ENCODE measurements at places on chromosomes 3 and 15. TPM values are rescaled to one million over a fixed set of nuclear protein-coding genes. Genes with fewer than 3 reads are reported as not detected.

- peak; percentile 77 for DNase-seq
These were observed 17.3 kb downstream of the C3orf18 start for GRCh38 chr3:50550079-50550736.

GRCh38 chr15:34815836-34816235 is 20.5 kb upstream of the ACTC1 start:
- no peak for DNase-seq

DNA sequence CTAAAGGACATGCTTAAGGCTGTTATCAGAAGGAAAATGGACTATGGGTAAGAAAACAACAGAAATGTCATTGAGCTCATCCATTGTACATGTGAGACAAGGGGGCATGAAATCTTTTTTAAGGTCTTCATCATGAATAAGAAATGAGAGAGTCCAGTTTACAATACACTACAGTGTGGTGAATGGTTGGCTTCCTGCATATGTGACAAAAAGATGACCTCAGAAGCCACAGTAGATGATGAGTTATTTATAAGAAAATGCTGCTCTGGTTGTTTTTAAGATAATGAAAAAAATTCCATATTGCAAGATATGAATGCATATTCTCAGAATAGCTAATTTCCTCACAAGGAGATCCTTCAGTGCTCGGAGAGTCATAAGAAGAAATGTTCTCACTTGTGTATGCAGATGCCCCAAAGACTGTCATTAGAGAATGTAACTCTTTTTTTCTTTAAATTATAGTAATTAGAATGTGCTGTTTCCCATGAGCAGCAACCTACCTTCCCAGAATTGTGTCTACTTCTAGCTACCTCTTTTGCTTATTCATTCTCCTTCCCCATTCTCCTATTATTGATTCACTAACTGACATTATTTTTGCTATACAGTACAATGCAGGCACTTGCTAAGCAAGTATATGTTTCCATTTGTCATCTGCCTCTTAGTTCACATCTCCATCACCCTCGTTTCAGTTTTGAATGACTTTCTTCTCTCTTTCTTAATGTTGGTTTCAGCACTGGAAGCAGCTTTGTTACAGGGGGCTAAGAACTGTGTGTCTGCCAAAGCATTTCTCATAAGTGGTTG is 152.0 kb upstream of the PEX5L start:
- no peak for DNase-seq

- DNase-seq, result no peak
These were observed 202.6 kb downstream of the MEX3B start for GRCh38 chr15:81843226-81843625.

DNA sequence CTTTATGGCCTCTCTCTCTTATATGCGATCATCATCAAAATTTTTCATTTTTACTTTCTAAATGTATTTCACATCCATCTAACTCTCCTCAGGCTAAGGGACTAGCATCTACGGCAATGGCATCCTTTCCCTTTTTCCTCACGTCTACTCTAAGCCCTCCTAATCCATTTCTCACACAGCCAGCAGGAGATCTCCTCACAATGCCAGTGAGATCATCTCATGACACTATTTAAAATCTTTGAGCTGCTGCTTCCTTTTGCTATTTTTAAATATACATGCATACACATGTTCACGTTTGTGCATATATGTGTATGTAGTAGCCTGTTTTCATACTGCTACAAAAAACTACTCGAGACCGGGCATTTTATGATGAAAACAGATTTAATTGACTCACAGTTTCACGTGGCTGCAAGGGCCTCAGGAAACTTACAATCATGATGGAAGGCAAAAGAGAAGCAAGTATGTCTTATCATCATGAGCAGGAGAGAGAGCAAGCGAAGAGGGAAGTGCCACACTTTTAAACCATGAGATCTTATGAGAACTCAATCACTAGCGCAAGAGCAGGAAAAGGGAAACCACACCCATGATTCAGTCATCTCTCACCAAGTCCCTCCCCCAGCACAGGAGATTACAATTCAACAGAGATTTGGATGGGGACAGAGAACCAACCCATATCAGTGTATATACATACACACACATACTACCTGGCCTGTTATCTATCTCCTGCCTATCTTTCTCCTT is 599.2 kb upstream of the ROBO1 start:
- DNase-seq, result no peak

DNA sequence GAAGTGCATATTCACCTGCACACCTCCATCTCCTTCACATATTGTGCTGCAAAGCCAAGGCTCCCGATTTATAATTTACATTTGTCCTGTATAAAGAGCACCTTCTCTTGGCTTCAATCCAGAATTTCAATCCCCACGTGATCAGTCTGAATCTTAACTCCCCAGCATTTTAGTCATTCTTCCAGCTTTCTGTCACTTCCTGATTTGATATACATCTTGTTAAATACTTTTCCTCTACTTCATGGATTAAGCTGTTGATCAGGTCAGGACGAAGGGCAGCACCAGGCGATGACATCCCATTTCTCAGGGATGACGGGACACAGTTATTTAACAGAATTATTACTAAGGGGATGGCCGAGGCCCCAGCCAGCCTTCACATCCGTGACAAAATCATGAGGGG is 212.5 kb downstream of the EPHB1 start:
- DNase-seq, result no peak

The TRH gene
- total RNA-seq, result not detected

- DNase-seq, result no peak
These were observed 92.8 kb upstream of the NMNAT3 start for GRCh38 chr3:139770577-139770976.

GRCh38 chr3:140296796-140297352 is 361.9 kb downstream of the CLSTN2 start:
- DNase-seq, result no peak

The ZDHHC23 gene
- total RNA-seq, result 2.2 TPM

DNA sequence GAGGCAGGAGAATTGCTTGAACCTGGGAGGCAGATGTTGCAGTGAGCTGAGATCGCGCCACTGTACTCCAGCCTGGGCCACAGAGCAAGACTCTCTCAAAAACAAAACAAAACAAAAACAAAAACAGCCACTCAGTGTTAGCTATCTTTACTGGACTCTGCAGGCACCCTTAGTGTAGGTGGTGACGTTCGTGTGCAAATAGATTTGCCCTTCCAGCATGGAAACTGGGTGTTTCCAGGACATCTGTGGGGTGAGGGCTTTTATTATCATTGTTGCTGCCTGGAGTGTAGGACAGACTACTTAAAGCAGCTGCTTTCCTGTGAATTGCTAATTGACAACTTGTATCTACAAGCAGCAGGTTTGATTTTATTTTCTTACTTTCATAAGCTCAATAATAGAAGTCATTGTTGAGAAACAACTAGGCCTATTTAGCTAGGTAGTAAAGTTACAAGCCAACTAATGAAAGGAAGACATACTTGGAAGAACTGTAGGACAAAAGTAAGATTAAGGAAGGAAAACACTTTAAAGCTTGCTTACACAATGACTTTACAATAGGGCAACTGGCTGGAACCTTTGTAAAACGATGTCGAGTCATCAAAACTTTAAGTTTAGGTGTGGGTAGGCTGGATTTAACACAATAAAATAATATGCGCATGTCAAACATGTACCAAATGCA is 25.4 kb upstream of the SPPL2A start:
- DNase-seq, result no peak

DNA sequence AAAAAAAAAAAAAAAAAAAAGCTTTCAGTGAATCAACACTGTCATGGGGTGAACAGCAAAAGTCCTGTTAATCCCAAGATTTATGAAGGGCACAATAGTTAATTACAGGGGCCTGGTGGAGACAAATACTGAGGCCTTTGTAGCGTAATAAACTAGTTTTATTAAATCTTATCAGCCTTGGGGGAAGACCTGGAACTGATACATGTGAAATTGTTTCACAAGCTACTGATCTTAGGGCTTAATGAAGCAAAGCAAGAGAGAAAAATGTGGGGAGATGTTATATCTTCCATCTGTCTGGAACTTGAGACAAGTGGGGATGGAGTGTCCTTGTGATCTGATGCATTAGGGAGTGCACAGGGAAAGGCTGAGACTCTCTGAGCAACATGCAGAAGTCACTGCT is 47.9 kb upstream of the OSBPL11 start:
- no peak for DNase-seq

- DNase-seq, result no peak
These were observed 26.6 kb upstream of the PSTPIP1 start for GRCh38 chr15:76968306-76968705.

- no peak for DNase-seq
These were observed 224.3 kb downstream of the SNRPN start for GRCh38 chr15:25178835-25179672.

The MCF2L2 gene
- 0.12 TPM for total RNA-seq

DNA sequence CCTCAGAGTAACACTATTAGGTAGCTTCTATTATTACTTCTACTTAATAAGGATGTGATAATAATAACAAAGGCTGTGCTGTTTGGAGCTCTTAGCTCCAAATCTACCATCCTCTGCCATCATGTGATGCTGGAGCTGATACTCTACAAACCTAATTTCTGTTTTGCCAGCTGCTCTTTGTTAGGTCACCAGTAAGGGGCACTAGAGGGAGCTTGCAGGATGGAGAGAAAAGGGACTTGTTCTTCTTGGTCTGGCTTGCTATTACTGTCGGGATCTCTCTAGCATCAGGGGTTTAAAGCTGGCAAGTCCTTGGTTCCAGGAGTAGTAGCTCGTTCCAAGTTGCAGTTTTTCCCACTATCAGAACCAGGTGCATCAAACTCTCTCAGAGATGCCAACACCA is 194.9 kb upstream of the KBTBD8 start:
- DNase-seq, result peak; percentile 62

The CRYBG3 gene
- total RNA-seq, result 19.3 TPM

The TM4SF1 gene
- total RNA-seq, result 5.4 TPM

The TM6SF1 gene
- total RNA-seq, result 4.1 TPM

DNA sequence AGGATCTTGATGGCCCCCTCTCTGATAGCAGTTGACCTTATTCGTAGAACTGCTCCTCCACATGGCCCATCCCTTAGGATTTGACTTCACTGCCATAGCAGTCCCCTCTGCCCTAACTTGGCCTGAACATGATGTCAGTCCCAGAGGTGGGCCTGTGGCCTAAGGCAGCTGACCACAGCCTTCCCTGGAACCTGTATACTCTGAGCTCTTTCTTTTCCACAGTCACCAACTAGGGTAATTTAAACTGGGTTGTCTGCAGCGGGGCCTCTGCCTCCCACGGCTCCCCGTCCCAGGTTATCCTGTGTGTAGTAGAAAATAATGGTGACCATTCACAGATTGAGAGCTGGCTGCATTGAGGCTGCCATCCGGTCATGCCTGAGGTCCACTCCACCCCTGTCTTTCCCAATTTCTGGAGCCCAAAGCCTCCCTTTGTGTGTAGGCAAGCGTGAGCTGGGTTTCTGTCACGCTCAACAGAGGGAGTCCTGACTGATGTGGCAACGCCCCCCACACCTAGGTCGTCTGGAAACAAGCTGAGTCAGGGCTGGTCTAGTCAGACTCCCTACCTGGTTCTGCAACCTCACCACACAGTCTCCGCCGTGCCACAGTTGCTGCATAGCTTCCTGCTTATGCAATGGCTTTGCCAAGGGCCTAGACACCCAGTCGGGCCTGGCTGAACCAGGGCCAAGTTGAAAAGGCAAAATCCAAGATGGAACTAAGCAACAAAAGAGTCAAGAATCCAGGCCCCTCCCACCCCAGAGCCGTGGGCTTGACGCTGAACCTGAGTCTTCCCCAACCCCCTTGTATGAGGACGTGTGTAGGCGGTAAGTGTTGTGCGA is 284.5 kb downstream of the XXYLT1 start:
- DNase-seq, result no peak

GRCh38 chr3:169813757-169814517 is 1.2 kb upstream of the LRRC34 start:
- peak; percentile 34 for DNase-seq

GRCh38 chr15:39414201-39414600 is 166.7 kb upstream of the THBS1 start:
- no peak for DNase-seq

The AADAC gene
- not detected for total RNA-seq

GRCh38 chr3:57007521-57008460 is 52.7 kb upstream of the SPATA12 start:
- peak; percentile 83 for DNase-seq

DNA sequence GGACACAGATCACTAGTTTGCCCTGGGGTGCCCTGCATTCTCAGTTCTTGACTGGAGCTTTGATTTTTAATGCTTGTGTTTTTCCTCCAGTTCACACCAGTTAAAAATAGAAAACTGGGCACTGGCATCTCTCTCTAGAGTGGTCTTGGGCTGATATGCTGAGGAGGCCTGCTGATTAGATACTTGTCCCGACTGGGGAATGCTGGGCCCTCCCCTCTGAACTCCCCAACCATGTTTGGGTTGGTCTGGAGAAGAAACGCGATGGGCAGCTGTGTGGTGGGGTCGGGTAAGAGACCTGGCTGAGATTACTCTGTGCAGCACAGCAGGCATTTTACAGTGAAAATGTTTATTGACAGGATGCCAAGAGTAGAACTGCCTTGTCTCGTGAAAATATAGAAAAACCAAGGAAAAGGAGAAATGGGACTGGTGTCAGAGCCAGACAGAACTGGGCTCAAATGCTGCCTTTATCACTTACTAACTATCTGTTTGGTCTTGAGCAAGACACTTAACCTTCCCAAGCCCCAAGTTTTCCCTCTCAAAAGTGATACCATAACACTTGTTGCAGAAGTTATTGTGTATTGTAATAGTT is 1.6 kb upstream of the ACTC1 start:
- no peak for DNase-seq

DNA sequence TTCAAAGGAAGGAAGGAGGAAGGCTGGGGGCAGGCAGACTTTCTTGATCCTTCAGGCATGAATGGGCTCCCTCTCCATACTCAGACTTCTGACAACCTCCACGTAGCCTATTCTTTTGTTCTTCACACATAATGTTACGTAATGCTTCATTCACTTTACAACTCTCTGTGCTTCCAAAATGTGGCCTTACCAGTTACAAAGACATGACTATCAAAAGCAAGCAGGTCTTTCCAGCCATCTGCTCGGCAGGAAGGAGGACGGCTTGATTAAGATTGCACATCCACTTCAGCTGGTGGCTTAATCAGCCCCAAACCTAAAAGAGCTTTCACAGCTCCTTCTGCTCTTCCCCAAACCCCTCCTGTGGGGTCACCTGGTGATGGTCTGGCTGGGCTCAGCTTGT is 263.2 kb downstream of the XXYLT1 start:
- no peak for DNase-seq

DNA sequence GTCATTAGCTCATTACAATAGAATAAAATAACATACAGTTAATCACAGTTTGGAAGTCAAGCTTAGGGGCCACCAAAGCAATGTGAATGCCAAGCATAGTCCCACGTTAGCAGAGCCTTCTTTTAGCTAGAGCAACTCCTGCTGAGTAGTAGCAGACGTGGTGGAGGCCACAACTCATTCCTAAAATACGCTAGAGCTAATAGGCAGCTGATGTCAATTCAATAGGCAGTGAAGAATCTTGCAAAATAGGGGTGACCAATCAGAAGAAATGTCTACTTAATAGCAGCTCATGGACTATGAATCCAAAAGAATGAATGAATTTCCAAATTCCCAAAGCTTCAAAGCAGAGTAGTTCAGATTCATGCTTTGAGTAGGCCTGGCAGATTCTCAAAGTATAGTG is 292.9 kb upstream of the RORA start:
- DNase-seq, result no peak

GRCh38 chr3:182633186-182633585 is 160.1 kb upstream of the ATP11B start:
- DNase-seq, result no peak

- peak; percentile 71 for DNase-seq
These were observed 426.5 kb upstream of the RASGRP1 start for GRCh38 chr15:38991126-38991525.

- DNase-seq, result no peak
These were observed 199.3 kb upstream of the CMC1 start for GRCh38 chr3:28042095-28042635.

Data from SJCRH30 (cell line).